ENCODE measurements at places on chromosomes 4 and X.

- no peak for DNase-seq
Measured at GRCh38 chr4:92996533-92996932, 692.8 kb downstream of the GRID2 start.

DNA sequence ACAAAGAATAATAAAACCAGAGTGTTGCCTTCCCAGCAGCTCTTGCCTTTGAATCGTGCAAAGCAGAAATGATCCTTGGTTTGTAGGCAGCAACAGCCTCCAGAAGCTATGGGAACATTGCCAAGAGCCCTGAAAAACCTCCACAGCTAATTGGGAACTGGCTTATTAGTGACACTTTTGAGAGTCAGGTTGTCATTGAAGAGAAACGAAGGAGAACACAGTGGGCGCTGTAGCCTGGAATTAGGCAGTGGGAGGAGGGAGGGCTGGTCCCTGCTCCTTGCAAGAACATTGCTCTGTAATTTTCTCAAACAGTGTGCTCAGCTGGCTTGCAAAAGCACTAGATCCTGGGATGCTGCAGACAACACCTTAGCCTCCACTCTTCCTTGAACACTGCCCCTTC, 331.5 kb upstream of the EMCN start:
- no peak for DNase-seq

DNA sequence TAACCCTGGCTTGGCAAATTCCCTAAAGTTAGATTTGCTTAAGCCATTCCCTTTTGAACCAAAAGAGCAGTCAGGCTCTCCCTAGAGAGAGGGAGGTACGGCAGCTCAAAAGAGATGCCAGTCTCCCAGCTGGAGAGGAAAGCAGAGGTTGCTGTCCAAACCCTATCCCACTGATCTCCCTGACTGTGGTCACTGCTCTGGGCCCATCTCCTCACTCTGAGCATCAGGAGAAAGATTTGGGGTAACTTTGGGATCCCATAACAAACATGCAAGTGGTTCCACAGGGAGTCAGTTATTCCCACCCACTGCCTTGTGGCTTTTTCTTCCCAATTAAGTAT, 17.1 kb downstream of the ACSL1 start:
- DNase-seq: no peak

GRCh38 chr4:102663073-102663472, 97.7 kb downstream of the MANBA start:
- no peak for DNase-seq

GRCh38 chr4:121156822-121157769, 7.0 kb downstream of the TNIP3 start:
- DNase-seq: no peak

DNA sequence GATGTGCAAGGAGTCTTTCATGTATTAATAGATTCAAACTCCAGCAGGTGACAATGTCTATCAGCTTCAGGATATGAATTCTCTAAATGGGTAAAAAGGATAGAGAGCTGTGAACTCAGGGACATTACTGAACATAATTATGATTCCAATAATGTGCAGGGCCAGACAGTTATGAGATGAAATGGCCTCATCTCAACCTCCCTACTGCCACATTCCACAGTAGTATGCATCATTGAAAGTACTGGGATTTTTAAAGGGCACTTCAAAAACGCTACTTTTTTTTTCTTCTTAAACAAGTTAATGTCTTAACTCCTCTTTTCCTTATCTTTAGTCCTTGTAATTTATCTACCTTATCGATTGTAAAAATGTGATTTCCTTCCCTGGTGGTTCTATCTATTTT, 202.0 kb downstream of the APBB2 start:
- no peak for DNase-seq

- DNase-seq: no peak
Measured at GRCh38 chr4:98959411-98959810, 30.5 kb upstream of the EIF4E start.

DNA sequence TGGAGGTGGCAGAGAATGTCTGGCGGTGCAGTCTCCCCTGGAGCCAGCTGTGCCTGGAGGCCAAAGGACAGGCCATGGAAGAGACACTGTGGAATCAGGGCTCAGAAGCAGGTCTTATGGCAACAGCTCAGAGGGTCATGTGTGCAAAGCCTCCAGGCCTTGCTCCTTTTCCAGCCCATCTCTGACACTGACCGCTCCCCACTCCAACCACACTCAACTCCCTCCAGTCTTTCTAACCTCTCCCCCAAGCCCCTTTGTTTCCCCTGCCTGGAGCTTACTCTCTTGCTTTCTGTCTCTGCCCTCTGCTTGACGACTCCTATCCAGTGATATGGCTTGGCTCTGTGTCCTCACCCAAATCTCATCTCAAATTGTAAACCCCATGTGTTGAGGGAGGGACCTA, 34.2 kb upstream of the CRMP1 start:
- DNase-seq: no peak

GRCh38 chrX:10726647-10727046, 106.3 kb upstream of the MID1 start:
- DNase-seq: no peak

DNA sequence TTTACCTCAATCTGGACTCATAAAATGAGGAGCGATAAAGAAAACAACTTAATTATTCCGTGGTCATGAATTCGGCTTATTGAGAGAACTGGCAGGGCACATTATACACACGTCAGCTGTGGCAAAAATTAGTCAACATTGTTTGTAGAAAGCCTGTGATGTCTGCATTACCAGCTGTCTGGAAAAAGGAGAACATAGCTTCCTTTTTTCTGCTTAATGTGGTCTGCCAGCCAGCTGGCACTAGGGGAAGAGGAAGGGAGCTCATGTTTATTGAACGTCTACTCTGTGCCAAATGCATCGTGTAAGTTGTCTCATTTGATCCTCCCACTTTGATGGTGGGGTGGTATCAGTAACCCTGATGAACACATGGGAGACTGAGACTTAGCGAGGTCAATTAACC, 367.6 kb downstream of the ARHGAP24 start:
- no peak for DNase-seq

DNA sequence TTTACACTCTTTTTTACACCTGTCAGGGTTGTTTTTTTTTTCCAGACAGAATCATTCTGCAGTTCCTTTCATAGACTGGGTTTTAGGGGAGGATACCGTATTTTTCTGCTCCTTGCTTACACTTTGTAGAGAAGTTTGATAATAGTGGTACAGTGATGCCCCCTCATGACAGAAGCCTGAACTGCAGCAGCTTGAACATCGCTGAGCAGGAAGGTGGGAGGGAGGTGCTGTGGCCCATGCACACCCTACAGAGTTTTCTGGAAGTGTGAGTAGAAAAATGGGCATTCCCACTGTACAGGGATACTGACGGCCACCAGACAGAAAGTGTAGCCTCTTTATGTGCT, 54.5 kb downstream of the RAB40A start:
- DNase-seq: peak; percentile 43

DNA sequence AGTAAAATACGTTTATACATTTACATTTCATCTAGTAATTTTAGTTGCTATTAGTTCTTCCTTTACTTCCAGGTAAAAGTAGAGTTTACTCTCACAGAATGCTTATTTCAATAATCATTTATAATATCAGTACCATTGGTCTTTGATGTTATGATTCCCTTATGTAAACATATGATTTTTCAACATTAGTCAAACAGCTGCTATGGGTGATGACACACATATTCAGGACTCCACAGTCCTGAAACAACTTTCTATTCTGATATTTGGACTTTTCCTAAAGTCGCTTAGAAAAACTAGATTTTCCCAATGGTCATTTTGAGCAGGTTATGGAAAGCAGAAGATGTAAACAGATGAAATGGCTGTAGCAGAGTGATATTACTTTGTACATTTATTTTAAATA, 369.8 kb downstream of the UNC5C start:
- DNase-seq: no peak

DNA sequence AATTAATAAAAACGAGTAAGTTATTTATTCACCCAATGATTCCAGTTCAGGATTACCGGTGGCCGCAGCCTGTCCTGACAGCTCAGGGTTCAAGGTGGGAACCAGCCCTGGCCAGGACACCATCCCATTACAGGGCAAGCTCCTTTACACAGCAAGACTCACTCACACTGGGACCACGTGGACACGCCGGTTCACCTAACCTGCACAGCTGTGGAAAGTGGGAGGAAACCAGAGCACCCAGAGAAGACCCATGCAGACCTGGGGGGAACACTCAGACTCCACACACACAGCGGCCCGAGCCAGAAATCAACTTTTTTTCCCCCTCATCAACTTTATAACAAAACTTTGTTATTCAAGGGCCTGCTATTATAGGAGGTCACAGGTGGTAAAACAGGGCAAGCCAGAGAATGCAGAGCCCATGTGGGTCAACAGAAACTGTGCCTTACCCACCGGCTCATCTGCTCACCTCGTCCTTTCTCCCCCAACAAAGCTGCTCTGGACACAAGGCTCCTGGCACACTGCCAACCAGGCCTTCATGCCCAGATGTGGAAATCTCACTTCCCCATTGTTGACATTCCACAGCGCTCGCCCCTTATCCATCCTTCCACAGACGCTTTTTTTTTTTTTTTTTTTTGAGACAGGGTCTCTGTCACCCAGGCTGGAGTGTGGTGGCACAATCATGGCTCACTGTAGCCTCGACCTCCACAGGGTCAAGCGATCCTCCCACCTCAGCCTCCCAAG, 8.0 kb upstream of the ODAPH start:
- DNase-seq: no peak

GRCh38 chr4:73311428-73311827, 52.8 kb upstream of the ANKRD17 start:
- DNase-seq: no peak

DNA sequence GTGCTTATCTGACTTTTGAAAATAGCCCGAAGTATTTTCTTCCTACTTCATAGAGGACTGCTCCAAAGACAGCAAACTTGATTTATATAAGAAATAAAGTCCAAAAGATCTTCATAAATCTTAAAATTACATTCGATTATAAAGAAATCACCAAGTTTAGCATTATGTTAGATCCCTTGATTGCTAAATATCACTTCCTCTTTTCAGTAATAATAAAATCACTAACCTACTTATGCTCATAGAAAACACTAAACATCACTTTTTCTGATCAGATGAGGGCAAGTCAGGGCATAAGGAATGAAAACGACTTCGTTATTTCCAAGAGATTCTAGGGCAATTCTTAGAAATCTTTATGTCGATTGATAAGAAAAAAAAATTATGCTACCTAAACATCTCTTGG, 32.0 kb downstream of the DYNLT3 start:
- no peak for DNase-seq

GRCh38 chr4:68148800-68149685, 19.4 kb upstream of the TMPRSS11F start:
- DNase-seq: no peak

GRCh38 chrX:134457708-134458107, 2.3 kb upstream of the HPRT1 start:
- DNase-seq: no peak

DNA sequence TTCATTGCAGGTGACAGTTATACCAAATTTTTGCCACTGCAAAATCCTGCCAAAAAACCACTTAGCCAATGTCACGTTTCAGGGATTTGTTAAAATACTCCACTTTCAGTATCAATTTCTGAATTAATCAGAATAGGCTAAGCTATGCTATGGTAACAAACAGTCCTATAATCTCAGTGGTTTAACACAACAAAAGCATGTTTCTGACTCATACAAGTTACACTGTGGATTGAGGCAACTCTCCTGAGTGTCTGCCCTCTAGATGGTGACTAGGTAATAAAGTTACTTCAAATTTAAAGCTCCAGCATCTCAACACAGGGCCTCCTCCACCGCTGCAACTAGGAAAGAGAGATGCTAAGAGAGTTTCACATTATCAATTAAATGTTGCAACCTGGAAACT, 23.0 kb upstream of the RADX start:
- DNase-seq: no peak

DNA sequence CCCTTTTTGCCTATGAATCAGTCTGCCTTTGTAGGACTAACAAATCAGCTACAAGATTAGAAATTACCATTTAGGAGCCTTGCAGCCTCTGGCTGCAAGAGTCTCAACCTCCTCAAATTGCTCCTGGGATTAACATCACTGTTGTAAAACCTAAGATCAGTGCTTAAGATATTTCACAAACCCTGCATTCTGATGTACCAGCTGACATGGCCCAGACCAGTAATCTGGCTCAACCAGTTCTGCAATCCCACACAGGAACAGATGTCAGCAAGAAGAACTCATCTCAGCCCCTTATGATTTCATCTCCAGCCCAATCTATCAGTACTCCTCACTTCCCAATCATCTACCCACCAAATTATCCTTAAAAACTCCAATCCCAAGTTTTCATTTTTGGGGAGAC, 32.5 kb upstream of the AADAT start:
- no peak for DNase-seq

DNA sequence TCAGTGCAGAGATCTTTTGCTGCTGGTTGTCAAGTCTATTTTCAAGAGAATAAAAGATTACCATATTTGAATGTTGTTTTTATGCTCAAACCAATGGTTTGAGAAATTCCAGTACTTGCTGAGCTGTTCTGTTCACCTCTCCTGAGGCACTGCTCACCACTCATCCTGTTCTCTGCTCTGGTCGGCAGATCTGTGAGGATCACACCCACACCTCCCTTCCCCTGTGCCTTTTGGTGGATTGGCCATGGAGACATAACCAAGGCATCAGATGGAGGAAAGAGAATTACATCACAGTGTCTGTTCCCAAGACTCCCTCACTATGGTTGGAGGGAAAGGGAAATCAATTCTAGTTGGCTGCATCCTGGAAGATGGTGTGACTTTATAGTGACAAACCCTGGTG, 391.6 kb downstream of the ARHGAP24 start:
- no peak for DNase-seq

GRCh38 chrX:18873189-18873791, 110.6 kb downstream of the PHKA2 start:
- no peak for DNase-seq

- no peak for DNase-seq
Measured at GRCh38 chr4:83413676-83414075, 41.9 kb downstream of the HELQ start.

DNA sequence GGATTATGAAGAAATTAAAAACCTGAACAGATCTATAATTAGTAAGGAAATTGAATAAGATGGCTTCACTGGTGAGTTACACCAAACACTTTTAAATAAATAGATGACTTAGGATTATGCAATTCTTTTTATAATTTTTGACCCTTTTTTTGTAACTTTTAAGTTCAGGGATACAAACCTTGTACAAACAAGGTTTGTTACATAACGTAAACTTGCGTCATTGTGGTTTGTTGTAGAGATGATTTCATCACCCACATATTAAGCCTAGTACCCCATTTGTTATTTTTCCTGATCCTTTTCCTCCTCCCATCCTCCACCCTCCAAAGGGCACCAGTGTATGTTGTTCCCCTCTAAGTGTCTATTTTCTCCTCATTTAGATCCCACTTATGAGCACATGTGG, 75.7 kb downstream of the CPEB2 start:
- DNase-seq: no peak

- no peak for DNase-seq
Measured at GRCh38 chr4:72701987-72702819, 133.2 kb upstream of the ADAMTS3 start.

DNA sequence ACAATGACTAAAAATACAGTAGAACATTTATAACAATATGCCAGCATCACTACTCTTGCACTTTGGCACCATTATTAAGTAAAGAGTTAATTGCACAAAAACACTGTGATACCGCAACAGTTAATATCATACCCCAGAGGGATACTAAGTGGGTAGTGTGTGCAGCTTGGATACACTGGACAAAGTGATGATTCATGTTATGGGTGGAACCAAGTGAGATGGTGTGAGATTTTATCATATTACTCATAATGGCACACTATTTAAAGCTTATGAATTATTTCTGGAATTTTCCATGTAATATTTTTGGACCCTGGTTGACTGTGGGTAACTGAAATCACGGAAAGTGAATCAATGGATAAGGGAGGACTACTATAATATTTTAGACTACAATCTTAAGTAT, 265.3 kb downstream of the PCDH18 start:
- no peak for DNase-seq
